Lower leg skin (tissue), 4 donors: ENCODE measurements at places on chromosomes 2 and 18.

DNA sequence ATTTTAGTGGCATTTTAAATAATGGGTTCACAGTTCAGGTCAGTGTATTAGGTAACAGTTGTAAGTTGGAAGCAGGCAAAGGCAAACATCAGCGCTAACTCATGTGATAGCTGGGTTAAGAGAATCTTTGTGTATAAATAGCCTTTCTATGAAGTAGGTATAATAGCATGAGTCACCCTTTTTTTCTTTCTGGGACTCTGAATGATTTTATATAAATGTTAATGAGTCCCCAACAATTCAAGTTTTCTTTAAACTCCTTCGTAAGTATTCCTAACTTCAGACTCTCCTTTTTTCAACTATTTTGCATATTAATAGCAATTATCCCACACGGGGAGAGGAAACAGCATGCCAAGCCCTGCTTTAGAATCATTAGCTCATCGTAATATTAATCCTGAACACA is 384.3 kb downstream of the PIK3C3 start:
- no peak for DNase-seq

DNA sequence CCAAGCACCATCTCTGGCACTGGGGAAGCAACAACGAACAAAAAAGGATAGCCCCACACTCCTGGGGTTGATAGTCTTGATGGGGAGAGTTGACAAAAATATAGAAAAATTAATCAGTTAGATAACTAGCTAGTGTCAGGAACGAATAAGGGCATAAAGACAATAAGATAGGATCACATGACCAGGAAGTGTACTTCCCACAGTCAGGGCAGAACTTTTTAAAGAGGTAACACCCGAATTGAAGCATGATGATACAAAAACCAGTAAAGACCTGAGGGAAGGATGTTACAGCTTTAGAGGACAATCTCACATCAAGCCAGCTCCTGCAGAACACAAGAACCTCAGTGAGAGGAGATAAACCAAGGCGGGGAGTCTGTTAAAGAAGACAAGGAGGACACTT is 295.4 kb upstream of the CRIM1 start:
- no peak for DNase-seq

- peak; percentile 83 for DNase-seq
These were observed 49.0 kb downstream of the PRKCE start for GRCh38 chr2:45700407-45701013.

DNA sequence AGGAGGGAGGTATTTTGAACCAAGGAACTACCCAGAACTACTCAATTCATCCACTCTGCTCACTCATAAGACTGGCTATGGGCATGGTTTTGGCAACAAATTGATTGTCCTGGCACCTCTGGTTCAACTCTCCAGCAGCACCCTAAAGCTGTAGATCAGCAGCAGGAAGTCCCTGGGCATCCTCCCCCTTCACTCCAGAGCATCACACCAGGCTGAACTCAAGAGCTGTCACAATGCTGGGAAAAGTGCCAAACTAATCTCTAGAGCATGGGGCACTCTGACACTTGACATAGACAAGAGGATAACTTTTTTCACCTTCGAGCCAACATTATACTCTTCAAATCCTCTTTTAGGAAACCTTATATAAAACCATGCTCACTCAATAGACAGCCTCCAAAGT is 154.1 kb upstream of the RBBP8 start:
- no peak for DNase-seq

GRCh38 chr2:143702931-143703330 is 573.7 kb downstream of the ARHGAP15 start:
- no peak for DNase-seq

DNA sequence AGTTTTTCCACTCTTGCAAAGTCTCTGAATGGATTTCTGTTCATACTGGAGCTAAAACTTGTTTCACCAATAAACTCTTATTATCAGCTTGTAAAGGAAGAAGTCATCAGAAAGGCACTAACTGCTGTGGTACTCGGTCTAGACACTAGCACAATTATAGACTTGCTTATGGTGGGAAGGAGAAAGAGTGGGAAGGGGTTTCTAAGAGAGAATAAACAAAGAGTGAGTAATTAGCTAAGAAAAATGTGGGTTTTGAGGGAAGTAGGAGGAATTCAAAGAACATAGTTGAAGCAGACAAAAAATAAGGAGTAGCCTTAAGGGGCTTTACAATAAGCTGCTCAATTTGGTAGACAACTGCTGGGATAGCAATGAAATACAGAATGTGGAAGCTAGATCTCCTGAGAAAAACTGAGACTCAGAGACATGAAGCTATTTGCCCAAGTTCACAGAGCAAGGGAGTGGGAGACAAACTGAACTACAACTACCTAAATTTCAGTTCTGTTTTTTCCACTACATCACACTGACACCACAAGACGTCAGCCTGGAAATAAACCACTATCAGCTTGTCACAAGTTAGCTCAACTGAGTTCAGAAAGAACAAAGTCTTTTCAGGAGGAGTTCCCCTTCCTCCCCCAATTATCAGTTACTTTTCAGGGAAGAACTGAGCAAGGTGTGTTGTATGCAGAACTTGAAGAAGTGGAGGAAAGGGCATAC is 59.7 kb downstream of the MAP4K3 start:
- no peak for DNase-seq

DNA sequence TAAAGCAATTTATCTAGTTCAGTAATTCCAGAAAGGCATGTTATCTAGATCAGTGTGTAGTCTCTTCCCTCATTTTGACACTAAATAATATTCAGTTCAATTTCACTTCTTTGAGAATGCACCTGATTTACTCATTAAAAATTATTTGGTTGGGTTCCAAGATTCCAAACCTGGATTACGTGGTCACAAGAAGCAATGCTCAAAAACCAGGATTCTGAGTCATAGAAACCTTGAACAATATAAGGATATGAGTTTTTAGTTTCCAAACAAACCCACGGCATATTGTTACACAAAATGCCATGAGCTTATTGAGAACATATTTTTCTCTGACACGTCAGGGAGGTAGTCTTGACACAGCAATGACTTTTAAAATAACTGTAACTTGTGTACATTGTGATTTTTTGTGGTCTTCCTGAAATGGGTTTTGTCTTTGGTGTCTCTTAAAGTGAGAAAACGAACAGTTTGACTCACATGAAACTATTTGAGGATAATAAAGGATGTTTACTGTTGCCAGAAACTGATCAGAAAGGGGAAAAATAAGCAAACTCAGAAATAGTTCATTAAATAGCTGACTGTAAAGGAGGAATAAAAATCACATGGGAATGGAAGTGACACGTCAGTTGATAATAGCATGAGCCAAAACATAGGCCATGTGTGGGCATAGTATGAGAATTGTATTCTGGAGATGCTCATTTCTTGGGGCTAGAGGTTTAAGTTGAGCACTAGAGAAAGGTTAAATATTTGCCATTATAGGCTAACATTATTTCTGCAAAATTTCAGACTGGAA is 617.7 kb upstream of the CDH2 start:
- DNase-seq = no peak

GRCh38 chr18:8358033-8358765 is 251.0 kb upstream of the RAB12 start:
- DNase-seq = no peak

DNA sequence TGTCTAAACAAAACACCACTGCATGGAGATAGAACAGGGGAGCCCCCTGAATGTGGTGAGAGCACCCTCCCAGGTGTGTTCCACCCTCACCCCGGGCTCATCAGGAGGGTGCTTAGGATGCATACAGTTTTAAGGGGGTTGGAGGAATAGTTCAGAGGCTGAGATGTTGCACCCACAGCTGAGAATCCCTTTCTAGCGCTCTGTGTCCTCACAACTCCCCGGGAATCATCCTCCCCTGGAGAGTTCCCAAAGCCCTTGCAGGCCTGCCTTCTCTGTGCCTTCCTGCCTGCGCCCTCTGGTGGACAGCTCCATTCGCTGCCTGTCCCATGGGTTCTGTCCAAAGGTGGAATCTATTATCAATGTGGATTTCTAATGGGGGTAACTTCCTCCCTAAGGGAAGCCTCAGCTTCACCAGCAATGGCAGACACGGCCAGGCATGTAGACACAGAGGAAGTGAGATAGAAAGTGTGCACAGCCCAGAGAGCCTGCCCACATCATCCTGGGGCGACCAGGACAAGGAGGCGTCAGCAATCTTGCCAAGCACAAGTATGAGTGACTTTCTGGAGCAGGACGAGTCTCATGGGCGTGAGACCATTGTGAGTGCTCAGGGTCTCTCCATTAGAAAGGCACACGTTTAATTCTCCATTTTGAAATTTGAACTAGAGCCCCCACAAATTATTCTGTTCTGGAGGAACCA is 1.2 kb upstream of the UGT1A5 start:
- peak; percentile 73 for DNase-seq

- DNase-seq = no peak
These were observed 144.4 kb downstream of the DYSF start for GRCh38 chr2:71597756-71598155.

DNA sequence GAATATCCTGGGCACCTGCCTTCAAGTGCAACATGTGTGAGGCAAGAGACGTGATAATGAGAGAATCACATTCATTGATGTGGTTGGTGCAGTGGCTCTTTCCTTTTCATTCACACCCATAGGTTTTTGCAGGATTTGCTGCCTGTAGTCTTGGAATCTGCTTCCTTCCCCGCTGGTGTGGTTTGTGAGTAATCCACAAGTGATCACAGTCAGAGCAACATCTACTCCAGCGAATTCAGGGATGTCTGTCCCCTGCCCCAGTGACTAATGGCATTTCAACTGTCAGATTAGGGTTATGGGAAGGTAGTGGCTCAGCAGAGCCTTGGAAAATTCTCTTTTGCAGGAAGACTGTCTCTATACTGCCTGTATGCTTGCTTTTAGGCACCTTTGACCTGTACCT is 225.5 kb upstream of the RBMS1 start:
- DNase-seq = no peak

DNA sequence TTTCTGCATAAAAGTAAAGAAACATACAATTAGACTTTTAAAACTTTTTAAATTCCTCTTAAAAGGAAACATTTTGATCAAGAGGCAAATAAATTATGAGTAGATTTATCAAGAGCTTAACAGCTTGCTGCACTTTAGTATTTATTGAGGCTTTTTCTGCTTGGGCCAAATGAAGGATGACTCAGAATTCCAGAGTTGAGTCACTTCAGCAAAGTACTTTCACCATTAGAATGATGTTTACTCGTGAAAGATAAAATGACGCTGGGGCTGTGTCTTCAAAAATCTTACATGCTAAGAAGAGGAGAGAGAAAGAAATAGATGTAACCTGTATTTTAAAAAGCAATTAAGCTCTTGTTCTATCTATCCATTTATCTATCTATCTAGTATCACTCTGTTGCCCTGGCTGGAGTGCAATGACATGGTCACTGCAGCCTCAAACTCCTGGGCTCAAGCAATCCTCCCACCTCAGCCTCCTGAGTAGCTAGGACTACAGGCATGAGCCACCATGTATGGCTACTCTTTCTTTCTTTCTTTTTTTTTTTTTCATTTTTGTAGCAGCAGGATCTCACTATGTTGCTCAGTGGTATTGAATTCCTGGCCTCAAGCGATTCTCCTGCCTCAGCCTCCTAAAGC is 75.3 kb upstream of the RIOK3 start:
- DNase-seq = no peak

DNA sequence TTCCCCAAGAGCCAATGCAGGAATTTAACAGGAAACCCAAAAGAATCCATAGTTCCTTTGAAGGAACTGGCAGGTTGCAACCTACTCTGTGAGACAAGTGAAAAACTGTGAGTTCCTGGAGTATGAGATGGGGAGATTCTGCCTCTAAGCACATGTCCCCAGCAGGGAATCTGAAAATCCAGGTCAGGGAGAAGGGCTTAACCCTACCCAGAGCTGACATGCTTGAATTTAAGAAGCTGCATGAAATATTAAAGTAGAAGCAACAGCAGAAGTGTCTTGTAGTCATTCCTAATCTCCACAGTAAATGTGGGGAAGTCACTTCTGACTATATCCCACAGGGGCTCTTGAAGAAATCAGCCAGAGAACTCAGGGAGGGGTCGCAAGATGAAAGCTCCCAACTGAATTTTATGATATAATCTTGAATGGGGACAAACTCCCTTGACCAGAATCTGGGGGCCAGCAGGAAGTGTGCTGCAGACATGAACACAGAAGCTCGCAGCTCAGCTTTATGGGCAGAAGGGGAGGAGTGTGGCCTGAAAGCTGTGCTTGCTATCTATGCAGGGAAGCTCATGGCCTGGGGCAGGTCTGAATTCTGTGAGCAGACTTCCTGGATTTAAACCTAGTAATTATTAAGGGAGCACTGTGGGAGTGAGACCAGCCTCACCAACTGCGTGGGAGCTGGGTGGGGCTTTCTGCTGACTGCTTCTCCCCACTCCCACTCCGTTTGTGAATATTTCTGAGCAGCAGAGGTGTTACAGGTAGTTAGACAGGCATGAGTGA is 184.1 kb upstream of the KYNU start:
- DNase-seq = no peak

- DNase-seq = no peak
These were observed 138.6 kb upstream of the CHAC2 start for GRCh38 chr2:53629001-53629400.

DNA sequence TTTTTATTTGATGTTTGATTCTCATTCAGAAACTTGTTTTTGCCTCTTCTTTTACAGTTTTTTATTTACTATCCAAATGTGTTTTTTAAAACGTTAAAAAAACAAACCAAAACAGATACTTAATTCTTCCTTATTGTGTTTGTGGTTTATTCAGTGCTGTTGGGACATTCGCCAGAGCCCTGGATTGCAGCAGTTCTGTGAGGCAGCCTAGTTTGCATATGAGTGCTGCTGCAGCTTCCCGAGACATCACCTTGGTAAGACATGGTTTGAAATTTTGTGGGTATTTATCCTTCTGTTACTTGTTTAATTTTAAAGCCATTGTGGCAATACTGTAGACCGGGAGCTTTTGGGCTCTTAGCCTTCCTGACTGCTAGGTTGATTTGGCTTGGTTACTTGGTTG is 91.2 kb downstream of the MTA3 start:
- DNase-seq = no peak

GRCh38 chr18:4084382-4084900 is 370.7 kb downstream of the DLGAP1 start:
- DNase-seq = no peak
